Fibroblast of skin of left quadriceps (primary cell): ENCODE measurements at places on chromosomes 2 and 18.

- no peak for DNase-seq
Measured at GRCh38 chr2:196362973-196363549, 191.7 kb upstream of the STK17B start.

DNA sequence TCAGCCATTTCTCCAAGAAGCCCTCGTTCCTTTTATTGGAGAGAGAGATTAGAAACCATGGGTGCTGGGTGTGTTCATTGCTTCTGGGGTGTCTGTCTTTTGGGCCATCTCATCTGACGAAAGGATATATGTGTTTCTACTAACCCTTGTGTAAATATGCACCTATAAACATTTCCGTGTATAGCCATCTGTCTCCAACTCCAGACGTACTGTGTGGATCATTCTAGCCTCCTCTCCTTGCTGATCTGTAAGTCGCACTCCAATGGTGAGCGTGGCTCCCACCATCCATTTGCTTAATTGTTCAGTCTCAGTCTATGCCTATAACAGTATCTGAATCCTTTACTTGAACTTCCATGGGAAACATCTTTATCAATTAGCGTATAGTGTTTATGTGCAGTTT is 1.8 kb downstream of the RBFA start:
- DNase-seq, result no peak

DNA sequence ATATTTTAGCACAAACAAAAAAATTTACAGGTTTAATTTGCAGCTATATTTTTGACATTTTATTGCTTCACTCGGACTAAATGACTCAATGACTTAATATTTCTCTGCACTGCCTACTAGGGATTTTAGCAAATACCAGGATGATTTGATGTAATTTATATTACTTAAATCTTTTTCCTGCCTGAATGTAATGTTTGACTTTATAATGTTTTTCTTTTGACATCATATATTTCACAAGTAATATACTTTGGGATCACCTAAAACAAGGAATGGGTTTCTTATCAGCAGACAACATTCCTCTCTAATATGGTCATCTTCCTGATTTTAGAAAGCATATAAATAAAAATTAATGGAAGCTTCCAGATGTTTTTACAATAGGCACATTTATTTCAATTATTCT is 253.2 kb upstream of the EPC2 start:
- peak; percentile 28 for DNase-seq

GRCh38 chr2:40406485-40407289 is 45.2 kb downstream of the SLC8A1 start:
- no peak for DNase-seq

DNA sequence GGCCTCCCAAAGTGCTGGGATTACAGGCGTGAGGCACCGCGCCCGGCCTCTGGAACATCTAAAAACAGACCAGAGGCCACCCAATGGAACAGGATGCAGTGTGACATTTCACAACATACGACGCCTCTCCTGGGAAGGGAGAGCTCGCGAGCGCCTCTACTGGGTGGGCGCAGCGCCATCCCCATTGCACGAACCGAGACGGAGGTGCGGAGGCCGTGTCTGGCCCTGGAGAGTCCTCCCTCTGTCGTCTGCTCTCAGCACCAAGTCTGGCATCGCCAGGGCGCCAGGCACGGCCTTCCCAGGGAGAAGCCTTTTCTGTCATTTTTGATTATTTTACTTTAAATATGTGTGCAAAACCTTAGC is 9.4 kb upstream of the GBX2 start:
- DNase-seq, result no peak

- no peak for DNase-seq
Measured at GRCh38 chr2:112075490-112076260, 20.6 kb downstream of the TMEM87B start.

- DNase-seq, result peak; percentile 45
Measured at GRCh38 chr2:18369760-18370159, 190.7 kb downstream of the RDH14 start.

GRCh38 chr2:120670371-120670770 is 65.3 kb upstream of the GLI2 start:
- no peak for DNase-seq

GRCh38 chr2:234874347-234875046 is 77.3 kb upstream of the SH3BP4 start:
- DNase-seq, result no peak

DNA sequence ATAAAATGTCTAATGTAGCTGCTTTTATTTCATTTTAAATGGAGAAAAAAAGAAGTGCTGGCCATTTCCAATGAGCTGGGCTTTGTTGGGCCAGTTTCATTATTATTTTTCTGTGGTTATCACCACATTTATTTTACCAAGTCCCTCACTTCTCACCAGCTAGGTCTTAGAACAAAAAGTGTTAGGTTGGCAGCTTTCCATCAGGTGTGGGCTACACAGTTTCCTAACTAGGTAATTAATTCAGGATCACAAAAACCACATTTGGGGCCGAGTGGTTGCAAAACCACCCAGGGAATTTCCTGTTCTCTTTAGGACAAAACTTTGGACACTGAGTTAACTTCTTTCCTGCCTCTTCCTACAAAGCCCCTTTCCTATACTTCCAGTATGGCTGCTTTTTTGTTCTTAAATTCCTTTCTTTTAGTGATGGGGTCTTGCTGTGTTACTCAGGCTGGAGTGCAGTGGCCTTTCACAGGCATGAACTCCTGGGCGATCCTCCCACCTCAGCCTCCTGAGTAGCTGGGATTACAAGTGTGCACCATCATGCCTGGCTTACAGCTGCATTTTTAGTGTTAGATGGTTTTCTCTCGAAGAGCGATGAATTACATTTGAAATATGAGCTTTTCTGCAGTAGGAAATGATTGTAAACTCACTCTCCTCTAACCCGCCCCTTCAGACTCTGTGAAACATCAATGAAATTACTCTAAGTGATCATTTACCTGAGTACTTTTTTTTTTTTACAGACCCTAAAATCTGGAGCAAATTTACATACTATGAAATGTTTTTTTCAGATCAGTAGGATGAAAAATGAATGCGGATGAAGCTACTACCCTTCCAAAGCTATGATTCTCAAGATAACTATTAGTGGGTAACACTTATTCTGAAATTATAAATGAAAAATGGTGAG is 2.6 kb upstream of the ZFP36L2 start:
- DNase-seq, result no peak

DNA sequence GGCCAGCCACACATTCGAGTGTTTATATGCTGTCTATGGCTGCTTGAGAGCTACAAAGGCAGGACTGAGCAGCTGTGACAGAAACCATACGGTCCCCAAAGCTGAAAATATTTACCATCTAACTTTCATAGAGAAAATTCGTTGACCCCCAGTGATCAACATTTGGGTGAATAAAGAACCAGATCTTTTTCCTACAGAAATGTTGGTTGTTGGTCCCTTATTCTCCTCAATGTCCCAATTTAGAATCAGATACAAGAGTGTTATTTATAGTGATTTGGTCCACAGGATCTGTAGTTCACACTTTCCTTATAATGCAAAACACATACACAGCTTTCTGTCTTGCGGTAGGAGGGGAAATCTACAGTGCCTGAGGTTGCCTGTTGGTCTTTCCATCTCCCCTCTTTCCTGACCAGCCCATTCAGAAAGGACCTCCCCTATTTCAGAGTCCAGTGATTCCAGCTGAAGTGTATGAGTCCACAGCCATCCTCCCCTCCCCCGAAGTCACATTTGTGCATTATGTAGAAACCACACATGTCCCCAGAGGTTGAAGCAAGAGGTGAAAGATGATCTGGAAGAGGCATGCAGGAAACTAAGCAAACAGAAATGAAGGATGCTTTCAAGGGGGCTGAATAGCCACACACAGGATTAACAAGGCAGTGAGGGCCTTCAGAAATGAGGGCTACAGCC is 61.9 kb downstream of the SPRED2 start:
- DNase-seq, result peak; percentile 54

- DNase-seq, result no peak
Measured at GRCh38 chr2:197216361-197216979, 94.1 kb downstream of the ANKRD44 start.

DNA sequence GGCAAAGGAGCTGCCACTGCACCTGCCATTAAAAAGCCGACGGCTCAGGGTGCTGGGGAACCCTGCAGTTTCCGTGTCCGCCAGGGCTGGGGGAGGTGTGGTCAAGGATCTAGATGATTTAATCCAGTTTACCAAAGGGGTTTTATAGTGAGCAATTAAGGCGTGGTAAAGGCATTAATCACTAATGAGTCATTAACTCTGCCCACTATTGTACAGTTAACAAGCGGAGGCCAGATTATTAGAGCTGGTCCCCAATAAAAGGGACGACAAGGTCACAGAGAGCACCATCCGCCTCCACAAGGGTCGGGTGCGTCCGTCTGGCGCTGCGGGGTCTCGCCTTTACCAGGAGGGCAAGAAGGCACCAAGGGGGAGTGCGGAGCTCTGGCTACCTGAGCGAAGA is 9.6 kb downstream of the RAX start:
- DNase-seq, result no peak

GRCh38 chr2:3169106-3169870 is 208.3 kb downstream of the EIPR1 start:
- DNase-seq, result peak; percentile 14

DNA sequence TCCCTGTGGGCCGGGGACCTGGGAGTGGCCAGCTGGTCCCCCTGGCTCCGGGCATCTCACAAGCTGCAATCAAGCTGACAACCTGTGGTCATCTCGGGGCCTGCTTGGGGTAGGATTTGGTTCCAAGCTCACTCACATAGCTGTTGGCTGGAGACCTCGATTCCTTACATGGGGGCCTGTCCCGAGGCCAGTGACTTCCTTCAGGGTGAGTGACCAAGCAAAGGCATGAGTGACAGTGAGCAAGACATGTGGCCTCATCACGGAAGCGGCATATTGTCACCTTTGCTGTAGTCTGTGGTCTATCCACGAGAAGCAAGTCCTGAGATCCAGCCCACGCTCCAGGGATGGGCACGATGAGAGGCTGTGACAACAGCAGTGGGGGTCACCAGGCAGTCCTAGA is 131.4 kb upstream of the ID2 start:
- no peak for DNase-seq

DNA sequence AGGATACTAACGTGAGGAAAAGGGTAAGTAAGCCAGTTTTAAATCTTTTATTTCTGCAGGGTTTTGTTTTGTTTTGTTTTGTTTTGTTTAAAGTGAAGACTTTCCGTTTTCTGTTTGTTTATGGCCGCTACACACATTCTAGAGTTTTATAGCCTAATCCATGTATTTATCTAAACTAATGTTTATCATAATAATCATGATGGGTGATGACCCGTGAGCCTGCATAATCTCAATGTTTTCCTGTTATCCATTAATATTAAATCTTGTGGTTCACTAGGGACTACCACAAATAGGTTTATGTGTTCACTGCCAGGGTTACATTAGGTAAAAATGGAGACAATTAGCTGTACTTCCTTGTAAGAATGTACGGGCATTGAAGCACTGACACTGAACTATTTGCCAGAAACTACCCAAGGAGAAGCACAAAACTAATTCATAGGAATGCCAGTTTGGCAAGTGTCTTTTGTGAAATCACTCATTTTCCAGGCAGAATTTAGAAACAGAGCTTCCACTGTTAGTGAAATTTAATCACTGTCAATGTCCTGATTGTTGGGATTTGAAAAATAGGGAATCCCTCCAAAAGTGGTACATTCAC is 574.8 kb downstream of the LRP1B start:
- no peak for DNase-seq

- DNase-seq, result no peak
Measured at GRCh38 chr2:6554466-6554865, 311.2 kb downstream of the CMPK2 start.

DNA sequence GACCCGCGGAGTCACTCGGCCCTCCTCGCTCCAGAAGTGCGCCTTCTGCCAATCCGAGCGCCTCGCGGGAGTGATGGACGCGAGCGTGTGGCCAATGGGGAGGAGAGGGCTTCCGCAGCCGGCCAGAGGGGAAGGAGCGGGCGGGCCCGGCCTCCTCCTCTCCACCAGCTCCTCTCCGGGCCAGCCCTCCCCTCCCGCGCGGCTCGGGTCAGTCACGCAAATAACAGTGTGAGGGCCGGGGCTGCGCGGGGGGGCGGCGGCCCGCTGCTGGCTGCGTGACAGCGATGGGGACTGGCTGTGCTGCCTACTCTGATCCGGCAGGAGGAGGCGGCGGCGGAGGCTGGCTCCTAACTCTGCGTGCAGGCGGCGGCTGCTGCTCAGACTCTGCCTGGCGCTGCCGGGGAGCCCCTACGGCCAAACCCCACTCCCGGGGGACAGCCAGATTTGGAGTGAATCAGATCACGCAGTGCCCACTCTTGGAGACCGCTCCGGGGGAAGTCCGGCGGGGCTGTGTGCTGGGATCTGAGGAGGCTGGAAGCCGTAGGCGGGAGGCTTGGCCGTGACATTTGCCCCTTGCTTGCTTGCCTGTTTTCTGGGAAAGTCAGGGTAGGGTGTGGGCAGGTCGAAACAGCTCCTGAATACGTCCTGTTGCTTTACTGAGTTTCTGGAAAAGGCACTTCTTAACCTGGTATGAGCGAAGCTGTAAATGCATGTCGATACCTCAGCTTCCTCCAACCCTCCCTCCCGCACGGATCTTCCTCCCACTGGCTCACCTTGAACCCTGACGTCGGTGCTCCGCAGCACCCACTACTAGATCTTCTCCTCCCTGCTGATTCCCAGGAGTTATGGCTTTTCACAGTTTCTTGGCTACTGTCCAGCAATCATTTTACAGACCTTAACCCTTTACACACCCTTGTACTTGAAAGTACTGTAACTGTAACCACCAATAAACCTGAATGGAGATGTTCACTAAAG is 97.9 kb upstream of the SERTAD2 start:
- peak; percentile 99 for DNase-seq

- no peak for DNase-seq
Measured at GRCh38 chr2:241558532-241559322, at the start of gene BOK. BOK (plus strand) TSS chr2:241558745; CDS start chr2:241559484, 739 bp downstream.

DNA sequence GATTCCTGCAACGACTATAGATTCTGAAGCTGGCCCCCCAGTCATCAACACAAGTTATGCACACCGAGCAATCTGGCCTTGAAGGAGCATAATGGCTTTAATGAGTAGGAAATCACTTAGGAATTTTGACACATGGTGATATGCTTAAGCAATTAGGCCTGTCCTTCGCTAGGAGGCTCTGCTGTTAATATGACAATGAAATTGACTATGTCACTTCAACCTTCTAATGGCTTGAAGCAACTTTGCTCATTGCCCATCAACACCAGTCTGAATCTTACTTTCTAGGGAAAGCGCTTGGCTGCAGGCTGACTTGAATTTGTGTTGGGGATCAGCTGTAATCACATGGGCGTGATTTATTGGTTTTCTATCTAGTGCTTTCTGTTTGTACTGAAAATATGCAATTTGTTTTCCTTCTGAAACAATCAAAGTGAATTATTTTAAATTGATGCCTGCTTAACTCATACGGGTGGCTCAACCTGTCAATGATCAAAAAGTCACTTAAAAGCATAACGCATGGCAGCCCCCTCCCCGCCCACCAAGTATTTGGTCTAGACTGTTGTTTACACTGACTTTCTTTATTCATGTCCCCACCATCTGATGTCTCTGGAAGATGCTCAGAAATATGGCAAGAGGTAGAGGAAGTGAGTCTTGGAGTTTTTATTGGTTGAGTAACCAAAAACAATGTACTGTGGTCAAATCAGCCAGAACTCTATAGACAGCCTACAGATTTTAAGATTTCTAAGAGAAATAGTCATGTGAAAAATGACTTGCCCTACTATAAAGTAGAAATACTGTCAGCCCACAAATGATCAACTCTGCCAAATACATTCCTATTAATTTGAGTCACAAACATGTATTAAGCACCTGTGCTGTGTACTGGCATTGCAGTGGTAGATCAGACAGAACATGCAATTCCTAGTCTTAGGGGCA is 344.9 kb downstream of the RBM43 start:
- DNase-seq, result peak; percentile 29

- no peak for DNase-seq
Measured at GRCh38 chr2:8546612-8547283, 135.1 kb upstream of the ID2 start.

- no peak for DNase-seq
Measured at GRCh38 chr2:25367296-25367695, 25.6 kb upstream of the DNMT3A start.
